NCI-H1092 treated with DMSO at 0.1 percent for 48 hours (cell line): ENCODE measurements at places on chromosomes 3 and 15.
A peak's percentile ranks its signal among the peaks of the same experiment; 100 is the strongest.

DNA sequence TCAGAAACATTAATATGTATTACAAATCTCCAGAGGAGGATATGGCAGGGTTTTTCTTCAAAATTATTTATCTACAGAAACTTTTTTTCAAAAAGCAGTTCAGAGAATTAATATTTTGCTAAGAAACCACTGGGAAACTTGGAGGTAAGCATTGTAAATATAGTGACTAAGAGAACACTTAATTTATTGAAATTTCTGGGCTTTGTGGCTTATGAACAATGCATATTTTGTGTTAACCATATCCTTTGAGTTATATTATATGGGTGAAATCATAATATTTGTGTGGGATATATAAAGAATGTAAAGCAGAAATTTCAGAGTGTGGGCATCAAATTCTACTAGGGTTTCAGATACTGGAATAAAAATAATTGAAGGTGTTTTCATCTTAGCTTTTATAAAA lies 1059.2 kb downstream of the ZPLD1 start:
- no peak for DNase-seq

DNA sequence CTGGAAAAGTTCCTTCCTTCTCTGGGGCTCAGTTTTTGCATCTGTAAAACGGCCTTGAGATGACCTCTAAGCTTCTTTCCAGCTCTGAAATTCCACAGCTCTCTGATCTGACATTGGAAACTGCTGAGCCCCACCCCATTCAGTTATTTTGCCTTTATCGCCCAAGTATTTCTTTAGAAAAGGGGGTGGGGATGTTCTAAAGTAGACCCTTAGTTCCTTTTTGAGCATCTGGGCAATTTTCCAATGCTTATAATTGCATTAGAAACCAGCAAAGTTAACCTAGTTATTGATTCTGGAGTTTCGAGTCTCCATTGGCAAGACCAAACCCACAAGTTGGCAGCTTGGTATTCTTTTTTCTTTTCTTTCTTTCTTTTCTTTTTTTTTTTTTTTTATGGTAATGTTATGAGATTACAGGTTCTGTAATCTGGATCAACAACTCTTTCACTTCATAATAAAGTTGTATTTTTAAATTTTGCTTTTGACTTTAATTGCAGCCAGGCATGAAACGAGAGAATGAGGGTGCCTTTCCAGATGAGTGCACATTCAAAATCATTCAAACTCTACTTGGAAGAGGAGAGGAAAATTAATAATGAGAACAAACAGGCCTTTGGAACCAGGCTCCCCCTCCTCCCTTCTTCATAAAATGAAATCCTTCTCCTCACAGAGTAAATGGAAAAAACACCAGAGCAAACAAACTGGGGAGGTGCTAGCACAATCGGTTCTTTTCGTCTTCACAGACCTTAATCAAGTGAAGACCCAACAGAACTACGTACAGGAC lies 76.8 kb upstream of the LRIG1 start:
- DNase-seq = peak; percentile 39

DNA sequence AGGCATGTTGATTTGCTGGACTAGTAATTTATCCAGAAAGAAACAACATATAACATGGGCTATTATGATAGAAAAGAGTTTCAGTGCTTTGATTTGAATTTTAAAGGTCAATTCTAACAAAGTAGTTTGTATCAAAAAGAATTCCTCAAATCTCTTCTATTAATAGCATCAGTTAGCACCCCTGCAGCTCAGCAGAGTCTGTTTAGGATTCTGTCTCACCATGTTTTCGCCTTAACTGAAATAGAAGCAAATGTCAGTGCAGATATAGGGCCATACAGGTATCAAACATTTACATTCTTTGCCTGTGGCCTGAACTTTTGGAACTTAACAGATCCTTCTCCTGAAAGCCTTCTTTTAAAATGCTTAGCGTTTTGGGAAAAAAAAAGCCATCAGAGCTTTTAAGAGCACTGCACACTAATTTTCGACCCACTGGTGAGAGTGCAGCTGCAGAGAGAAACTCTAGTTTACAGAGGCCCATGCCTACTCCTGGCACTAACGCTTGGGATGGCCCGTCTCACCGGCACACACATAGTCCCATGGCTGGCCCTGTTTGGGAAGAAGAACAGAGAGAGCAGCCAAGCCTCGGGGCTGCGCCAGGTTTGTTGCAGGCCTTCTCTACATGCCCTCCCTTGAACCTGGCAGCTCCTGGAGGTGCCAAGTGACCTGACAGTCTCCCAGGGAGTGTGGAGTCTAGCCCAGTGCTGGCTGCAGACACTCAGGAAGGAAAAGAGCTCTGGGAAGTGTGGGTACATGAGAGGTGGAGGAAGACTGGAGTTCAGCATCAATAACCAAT lies 9.9 kb upstream of the PAQR9 start:
- no peak for DNase-seq

DNA sequence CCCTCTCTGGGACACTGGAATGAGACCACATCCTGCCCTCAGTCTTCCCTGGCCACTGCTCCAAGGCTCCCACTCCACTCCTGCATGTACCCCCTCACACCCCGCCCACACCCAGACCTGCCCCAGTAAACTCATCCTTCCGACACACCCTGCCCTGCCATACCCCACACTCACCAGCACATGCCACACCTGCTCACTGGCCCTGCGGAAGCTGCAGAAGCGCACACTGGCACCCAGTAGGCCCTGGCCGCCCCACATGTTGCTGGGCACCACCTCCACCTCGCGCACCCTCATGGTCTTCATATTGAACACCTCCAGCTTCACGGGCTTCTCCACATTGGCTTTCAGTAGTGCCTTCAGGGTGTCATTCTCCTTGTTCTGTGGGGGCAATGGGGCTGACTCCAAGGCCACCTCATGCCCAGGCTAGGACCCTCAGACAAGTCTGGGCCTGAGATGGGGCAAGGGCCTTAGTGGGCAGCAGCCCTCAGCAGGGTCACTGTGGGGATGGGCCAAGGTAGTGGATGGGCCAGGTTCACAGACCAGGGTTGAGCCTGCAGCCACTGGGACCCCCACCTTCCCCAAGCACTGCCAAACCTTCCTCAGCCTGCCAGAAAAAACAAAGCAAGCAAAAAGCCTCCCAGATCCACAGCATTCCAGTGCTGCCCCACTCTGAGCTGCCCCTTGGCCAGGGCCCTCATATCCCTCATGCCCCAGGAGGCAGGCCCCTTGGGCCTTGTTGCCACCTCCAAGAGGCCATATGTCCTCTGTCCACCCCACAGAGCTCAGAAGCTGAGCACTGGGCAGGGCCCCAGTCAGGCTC lies 4.7 kb downstream of the GORASP1 start:
- no peak for DNase-seq

DNA sequence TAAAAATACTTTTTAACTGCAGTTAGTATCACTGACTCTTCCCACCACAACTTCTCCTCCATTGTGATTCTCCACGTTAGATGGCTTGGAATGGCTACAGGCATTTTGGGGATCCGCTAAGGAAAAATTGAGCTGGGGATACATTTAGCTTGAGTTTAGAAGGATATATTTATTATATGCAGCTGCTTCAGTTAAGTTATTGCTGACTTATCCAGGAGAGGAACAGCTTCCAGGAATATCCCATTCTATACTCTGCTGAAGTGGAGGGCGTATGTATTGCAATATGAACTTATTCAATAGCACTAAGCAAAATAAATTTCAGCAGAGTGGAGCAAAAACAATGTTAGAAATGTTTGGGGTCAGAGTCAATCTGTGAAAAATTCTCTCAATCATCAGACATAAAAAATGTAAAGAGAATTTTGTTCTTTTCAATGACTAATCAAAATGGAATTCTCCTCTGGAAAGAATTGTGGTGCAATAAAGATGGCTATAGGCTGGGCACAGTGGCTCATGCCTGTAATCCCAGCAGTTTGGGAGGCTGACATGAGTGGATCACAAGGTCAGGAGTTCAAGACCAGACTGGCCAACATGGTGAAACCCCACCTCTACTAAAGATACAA lies 84.7 kb downstream of the NCEH1 start:
- DNase-seq = no peak

GRCh38 chr3:138423316-138423715 lies 11.1 kb upstream of the ESYT3 start:
- no peak for DNase-seq

- DNase-seq = no peak
These were observed 35.8 kb downstream of the PEAK1 start for GRCh38 chr15:77384086-77384485.

DNA sequence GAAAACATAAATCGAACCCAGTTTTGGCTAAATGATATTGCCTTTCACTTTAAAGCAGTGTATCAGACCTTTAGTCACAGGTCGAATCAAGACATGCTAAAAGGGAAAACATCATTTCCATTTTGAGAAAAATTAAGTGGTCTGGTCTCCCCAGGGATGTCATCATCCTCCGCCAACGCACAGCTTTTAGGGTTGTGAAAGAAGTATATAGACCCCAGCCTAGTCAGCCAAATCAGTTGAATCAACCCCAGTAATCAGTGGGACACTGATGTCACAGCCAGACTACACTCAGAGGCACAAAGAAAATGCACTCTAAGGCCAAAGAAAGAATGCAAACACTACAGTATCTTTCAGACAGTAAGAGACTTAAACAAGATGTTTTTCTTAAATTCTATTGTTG lies 187.4 kb downstream of the ZIC4 start:
- no peak for DNase-seq
